Hepatocyte (in vitro differentiated cells): ENCODE measurements at places on chromosomes 12 and 14. TPM values are rescaled to one million over a fixed set of nuclear protein-coding genes. Genes with fewer than 3 reads are reported as not detected.

GRCh38 chr12:124129132-124129531 is 156.1 kb downstream of the ZNF664 start:
- DNase-seq, result no peak
- H3K4me3 ChIP-seq, result no peak overlapping the region
- H3K4me1 ChIP-seq, result peaks cover 10% of the 10 kb centered on the region
- H3K27ac ChIP-seq, result no peak overlapping the region

APAF1 gene
- total RNA-seq, result 20.8 and 26.4 TPM in 2 replicates

- no peak overlapping the region for H3K27ac ChIP-seq
- no peaks in the 10 kb centered on the region for H3K4me1 ChIP-seq
- H3K27me3 ChIP-seq, result no peaks in the 10 kb centered on the region
- no peaks in the 10 kb centered on the region for H3K36me3 ChIP-seq
- H3K4me3 ChIP-seq, result no peak overlapping the region
- no peak for DNase-seq
Observed at GRCh38 chr14:38929416-38929815, 173.6 kb downstream of the SEC23A start.

GRCh38 chr14:94536836-94537235 is 24.4 kb upstream of the SERPINA4 start:
- H3K36me3 ChIP-seq, result no peaks in the 10 kb centered on the region
- H3K27ac ChIP-seq, result no peak overlapping the region
- H3K4me1 ChIP-seq, result peaks cover 6% of the 10 kb centered on the region
- H3K27me3 ChIP-seq, result no peaks in the 10 kb centered on the region
- DNase-seq, result no peak

DNA sequence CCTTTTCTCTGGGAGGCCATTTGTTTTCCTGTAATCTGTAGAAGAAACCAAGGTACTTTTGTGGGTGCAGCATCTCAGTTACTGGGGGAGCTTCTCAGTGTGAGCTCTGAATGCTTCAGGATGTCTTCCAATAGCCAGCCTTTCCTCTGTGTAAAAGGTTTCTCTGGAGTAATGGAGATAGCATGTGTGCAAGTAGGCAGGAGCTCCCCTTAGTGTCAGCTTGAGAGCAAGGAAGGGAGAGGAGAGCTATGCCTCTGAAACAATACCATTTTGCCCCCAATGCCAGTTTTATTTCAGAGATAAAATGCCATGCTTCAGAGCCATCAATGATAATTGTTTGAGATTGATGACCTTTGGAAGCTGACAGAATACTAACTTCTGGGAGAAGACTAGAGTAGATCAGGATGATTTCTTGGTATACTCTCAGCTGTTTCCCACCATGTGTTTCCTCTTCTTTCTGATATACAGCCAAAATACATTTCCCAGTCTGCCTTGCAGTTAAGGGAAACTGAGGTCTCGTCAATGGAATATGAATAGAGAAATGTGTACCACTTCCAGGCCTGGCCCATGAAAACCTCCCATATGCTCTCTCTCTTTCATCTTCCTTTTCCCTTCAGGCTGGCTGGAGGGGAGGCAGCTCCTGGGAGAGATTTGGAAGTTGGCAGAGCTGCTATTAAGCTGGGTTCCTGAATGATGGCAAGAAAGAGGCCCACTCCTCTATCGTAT is 125.7 kb downstream of the CRADD start:
- H3K27ac ChIP-seq, result peak overlapping the region; percentile 77
- no peak overlapping the region for H3K4me3 ChIP-seq
- no peaks in the 10 kb centered on the region for H3K36me3 ChIP-seq
- no peaks in the 10 kb centered on the region for H3K27me3 ChIP-seq

DNA sequence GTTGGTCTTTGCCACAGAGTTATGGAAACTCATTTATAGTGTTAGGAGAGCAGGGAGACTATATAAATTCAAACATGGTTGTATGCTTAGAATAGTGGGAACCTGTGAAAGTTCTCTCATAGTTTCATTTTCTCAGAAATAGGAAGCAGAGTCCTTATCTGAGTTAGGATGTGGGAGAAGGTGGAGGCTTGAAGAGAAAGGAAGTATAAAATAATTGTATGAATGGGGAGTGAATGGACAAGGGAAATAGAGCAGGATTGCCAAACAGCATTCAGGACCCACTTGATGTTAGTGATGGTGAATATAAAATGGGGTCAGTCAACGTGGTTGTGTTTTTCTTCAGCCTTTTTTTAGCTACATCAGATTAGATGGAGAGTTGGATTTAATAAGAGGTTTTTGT is 34.0 kb upstream of the TPH2 start:
- DNase-seq, result no peak
- H3K27me3 ChIP-seq, result no peaks in the 10 kb centered on the region
- no peak overlapping the region for H3K27ac ChIP-seq
- no peak overlapping the region for H3K4me3 ChIP-seq
- H3K36me3 ChIP-seq, result no peaks in the 10 kb centered on the region

DNA sequence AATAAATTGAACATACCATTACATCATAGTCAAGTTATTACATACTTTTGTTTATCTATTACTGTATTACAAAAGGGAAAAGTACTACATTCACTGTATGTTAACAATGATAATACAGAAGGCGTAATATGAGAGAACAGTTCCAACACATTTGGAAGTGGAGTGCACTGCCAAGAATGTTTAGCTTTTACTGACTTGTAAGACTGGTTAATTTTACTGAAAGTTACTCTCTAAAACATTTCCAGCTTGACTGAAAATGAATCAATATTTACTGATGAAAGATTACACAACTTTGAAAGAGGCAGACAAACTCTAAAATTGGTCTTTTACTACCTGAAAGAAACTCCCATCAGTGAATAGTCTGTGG is 728.5 kb downstream of the FSCB start:
- H3K4me1 ChIP-seq, result peaks cover 8% of the 10 kb centered on the region
- no peaks in the 10 kb centered on the region for H3K36me3 ChIP-seq
- no peak overlapping the region for H3K4me3 ChIP-seq

- peaks cover 7% of the 10 kb centered on the region for H3K4me1 ChIP-seq
- no peaks in the 10 kb centered on the region for H3K36me3 ChIP-seq
- no peak overlapping the region for H3K27ac ChIP-seq
- no peaks in the 10 kb centered on the region for H3K27me3 ChIP-seq
- DNase-seq, result no peak
- no peak overlapping the region for H3K4me3 ChIP-seq
Observed at GRCh38 chr14:103894723-103895059, 33.6 kb upstream of the TDRD9 start.

C1QL4 gene
- not detected in 2 replicates for total RNA-seq

SLC7A7 gene
- 337 and 381 TPM in 2 replicates for total RNA-seq

- peak overlapping the region; percentile 17 for H3K27ac ChIP-seq
- no peak overlapping the region for H3K4me3 ChIP-seq
- no peaks in the 10 kb centered on the region for H3K36me3 ChIP-seq
- peak; percentile 39 for DNase-seq
- H3K4me1 ChIP-seq, result peaks cover 7% of the 10 kb centered on the region
Observed at GRCh38 chr12:33587784-33588712, 148.4 kb upstream of the SYT10 start.

- no peak overlapping the region for H3K4me3 ChIP-seq
- no peaks in the 10 kb centered on the region for H3K27me3 ChIP-seq
- H3K36me3 ChIP-seq, result no peaks in the 10 kb centered on the region
- no peak for DNase-seq
- H3K4me1 ChIP-seq, result peaks cover 6% of the 10 kb centered on the region
Observed at GRCh38 chr12:31928246-31929026, 30.8 kb upstream of the RESF1 start.

DNA sequence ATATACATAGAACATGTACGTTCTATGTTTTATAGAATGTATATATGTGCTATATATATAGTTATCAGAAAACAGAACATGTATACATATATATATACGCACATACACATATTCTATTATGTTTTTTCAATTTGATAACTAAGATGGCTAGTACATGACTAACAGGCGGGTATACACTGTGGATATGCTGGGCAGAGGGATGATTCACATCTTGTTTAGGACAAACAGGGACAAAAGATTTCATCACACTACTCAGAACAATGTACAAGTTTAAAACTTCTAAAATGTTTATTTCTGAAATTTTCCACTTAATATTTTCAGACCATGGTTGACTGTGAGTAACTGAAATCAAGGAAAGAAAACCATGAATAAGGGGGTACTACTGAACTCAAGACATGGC is 17.4 kb downstream of the TIMELESS start:
- no peaks in the 10 kb centered on the region for H3K36me3 ChIP-seq
- no peaks in the 10 kb centered on the region for H3K27me3 ChIP-seq
- no peak for DNase-seq
- no peaks in the 10 kb centered on the region for H3K4me1 ChIP-seq
- no peak overlapping the region for H3K4me3 ChIP-seq
- H3K27ac ChIP-seq, result no peak overlapping the region

DNA sequence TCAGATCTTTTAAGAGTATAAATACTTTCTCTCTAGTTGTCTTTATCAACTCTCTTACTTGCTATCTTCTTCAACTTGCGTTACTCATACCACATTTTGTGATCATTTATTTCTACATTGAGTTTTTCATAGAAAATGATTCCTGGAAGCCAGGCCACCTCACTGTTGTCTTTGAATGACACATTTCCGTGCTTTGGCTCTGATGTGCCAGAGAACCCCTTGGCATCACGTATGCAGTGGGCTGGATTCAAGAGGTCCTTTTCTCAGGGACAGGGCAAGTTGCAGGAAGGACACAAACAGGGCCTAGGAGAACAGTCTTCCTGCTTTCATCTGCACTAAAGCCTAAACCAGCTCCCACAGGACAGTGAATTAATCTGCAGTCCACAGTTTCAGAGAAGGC is 70.3 kb upstream of the PYGL start:
- H3K27ac ChIP-seq, result no peak overlapping the region
- no peaks in the 10 kb centered on the region for H3K4me1 ChIP-seq
- no peak overlapping the region for H3K4me3 ChIP-seq
- no peaks in the 10 kb centered on the region for H3K36me3 ChIP-seq

CIDEB gene
- total RNA-seq, result 43.0 and 56.9 TPM in 2 replicates

CNTN1 gene
- 2.4 and 4.1 TPM in 2 replicates for total RNA-seq

MIP gene
- total RNA-seq, result 0.08 TPM in 1 of 2 replicates, not detected in the other

DNA sequence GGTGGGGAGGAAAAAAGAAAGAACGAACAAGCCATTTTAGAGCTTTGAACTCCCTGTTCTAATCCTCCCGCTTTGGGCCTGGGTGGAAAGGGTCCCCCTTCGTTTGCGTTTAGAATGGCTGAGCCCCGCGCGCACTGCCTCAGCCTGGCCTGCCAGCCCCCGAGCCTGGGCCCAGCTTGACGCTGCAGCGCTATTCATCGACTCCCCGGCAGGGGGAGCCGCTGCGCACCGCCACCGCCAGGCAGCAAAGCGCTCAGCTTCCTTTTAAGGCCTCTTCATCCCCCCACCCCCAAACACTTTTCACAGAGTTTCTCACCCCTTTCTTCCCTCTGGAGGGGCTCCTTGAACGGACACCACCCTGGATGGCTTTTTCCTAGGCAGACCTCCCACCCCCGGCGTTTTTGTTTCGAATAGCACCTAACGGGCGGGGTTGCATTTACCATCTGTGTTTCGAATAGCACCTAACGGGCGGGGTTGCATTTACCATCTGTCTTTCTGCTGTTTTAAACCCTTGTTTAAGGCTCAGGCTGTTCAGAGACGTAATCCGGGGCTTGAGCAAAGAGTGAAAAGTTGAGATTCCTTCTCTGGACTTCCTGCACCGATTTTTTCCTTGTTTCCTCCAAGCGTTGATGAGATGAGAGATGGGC is 56.4 kb upstream of the PIWIL1 start:
- H3K36me3 ChIP-seq, result no peaks in the 10 kb centered on the region
- peaks cover 2% of the 10 kb centered on the region for H3K27me3 ChIP-seq
- H3K27ac ChIP-seq, result no peak overlapping the region
- DNase-seq, result peak; percentile 46
- no peak overlapping the region for H3K4me3 ChIP-seq
- no peaks in the 10 kb centered on the region for H3K4me1 ChIP-seq
